ENCODE measurements at places on chromosomes 16 and 17.

GRCh38 chr16:56314244-56314850, 111.0 kb downstream of the AMFR start:
- DNase-seq, result no peak

DNA sequence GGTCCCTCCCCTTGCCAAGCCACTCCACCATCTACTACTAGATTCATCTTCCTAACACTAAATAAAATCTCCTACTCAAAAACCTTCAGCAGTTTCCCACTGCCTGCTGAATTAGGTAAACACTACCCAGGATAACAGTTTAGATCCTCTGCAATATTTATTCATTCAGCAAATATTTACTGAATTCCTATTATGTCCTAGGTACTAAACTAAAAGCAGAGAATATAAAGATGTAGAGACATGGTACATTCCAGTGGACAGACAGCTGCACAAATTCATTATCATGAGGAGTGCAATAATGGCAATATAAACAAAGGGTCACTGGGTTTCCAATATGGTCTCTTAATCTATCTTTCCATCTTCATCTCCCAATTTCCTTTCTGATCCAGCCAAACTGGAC, 30.7 kb upstream of the HOXB13 start:
- DNase-seq, result no peak

GRCh38 chr17:76841776-76842405, 26.3 kb upstream of the MGAT5B start:
- DNase-seq, result no peak

DNA sequence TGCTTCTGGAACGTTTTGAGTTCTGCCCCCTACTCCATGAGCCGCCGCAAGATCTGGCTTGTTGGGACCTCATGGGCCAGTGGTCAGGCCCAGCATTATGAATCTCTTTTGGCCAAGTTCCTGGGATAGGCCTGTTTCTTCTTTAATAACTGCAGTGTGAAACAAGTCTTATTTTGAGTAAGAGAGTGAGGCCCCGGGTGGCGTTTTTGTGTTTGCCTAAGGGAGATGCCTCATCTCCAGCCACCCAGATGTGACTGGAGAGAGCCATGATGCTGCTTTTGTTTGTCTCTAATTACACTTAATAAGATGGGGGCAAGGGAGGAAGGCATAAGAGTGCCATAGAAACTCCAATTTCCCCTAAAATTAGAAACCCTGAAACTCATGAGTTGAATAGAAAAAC, 39.8 kb downstream of the KSR1 start:
- no peak for DNase-seq

DNA sequence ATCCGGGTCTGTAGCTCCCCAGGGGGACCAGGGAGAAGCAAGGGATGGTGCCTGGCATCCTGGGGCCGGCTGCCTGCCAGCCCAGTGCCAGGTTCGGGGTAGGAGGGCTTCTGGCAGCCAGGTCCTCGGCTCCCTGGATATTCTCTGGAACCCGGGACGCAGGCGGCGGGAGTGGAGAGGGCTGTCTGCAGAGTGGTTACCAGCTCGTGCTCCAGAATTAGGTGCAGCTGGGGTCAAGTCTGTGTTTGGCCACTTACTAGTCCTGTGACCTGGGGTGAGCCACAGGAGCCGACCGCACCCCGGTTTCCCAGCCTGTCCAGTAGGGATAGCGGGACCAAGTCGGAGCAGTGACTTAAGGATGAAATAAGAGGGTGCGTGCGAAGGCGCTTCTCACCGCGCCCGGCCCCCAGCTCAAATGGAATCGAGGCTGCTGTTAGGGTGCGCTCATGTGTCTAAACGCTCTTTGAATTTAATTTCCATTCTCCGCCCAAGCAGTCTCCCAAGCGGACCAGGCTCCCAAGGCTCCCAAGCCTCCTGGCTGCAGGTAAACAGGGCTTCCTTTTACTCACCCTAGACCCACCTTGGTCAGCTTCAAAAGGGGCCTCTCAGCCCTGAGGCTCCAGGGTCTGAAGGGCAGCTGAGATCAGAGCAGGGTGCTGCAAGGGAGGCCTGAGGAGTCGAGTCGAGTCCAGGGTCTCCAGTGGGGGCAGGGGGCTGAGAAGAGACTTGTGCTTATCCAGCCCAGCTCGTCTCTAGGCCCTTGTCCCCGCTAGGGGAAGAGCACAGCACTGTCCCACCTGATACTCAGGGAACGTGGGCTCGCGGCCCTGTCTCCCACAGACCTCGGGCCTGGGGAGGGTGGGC, 28.3 kb upstream of the ZNF469 start:
- no peak for DNase-seq

GRCh38 chr17:50469208-50469605, 527 bp upstream of the CHAD start:
- no peak for DNase-seq

GRCh38 chr17:65456368-65457151, 104.9 kb downstream of the AXIN2 start:
- no peak for DNase-seq

- no peak for DNase-seq
Measured at GRCh38 chr17:77392376-77393273, 251.9 kb downstream of the SEC14L1 start.

DNA sequence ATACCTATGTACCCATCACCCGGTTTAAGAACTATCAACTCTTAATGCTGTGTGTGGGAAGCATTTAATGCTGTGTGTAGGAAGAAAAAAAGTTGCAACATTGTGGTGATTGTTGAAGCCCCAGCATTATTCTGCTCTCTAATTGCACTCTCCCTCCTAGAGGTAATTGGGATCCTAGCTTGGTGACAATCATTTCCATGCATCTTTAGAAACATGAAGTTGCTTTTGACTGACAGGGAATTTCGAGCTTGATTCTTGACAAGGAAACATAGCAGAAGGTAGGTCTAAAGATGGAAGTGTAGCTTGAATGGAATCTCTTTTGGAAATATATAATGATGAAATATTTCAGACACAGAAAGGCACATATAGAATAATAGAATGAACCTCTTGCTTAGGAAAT, 27.3 kb downstream of the HEXIM2 start:
- DNase-seq, result no peak

- no peak for DNase-seq
Measured at GRCh38 chr17:81528651-81529436, 667 bp downstream of the FSCN2 start.

GRCh38 chr17:74545843-74546230, at the start of gene CD300C:
Gene CD300C, minus strand, starts transcription at chr17:74546115. Its CDS starts 333 bp downstream, at chr17:74545782.
- DNase-seq, result no peak

DNA sequence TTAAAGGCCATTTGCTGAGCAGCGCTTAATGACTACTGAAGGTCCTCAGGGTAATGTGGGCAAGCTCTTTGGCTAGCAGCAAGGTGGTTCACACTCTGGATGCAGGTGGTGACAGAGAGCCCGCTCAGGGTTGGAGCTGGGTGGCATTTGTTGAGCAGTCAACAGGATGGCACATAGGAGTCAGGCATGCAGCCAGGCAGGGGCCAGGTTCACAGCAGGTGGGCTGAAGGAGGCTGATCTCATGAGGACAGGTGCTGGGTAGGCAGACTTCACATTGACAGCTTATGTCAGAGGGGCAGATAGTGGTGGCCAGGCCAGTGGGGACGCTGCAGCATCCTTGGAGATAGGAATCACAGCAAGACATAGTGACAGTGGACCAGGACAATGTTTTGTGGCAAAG, 4.5 kb downstream of the KRTAP3-1 start:
- no peak for DNase-seq

- no peak for DNase-seq
Measured at GRCh38 chr17:6775871-6776405, at the start of gene FBXO39. Gene FBXO39, plus strand, starts transcription at chr17:6776215. Its CDS starts 3,654 bp downstream, at chr17:6779869.

DNA sequence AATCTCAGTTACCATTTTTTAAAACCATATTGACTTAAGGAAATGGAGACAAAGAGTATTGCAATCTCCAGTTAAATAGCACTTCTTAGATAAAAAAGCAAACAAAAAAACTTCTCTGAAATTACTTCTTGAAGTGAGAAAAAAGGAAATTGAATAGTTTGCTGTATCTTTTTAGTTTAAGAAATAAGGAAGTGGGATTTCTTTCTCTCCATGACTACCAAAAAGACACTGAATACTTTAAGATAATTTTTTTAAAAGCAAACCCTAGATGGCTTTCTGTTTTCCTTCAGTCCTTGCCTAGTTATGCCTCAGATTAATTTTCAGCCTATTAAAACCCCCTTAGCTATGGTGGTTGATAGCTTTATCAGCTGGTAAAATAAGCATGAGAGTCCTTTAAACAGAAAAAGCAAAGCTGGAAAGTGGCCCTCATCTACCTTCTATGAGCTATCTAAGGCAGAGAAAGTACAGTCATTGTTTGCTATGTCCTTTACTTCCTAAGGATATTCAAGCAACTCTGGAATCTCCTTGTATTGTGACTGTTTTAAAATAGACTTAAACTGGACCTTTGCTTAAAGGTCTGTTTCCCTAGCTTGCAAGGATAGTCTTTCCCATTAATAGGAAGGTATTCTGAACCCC, 28.6 kb downstream of the TPPP3 start:
- no peak for DNase-seq

- no peak for DNase-seq
Measured at GRCh38 chr16:4386451-4386805, 14.8 kb downstream of the VASN start.

DNA sequence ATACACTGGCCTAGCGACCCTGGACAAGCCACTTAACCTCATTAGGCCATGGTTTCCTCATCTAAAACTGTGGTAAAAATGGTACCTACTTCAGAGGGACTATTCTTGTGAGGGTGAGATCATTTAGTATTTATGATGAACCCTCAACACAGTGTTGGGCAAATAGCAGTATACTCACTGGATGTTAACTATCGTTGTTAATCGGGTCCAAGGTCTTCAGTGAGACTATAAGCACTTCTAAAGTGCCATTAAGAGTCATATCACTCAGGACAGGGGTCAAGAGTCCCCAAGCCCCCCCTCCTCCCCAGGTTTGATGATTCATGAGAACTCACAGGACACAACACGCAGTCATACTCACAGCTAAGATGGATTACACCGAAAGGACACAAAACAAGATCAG, 11.0 kb downstream of the TK2 start:
- DNase-seq, result no peak

All from activated naive CD4-positive, alpha-beta T cell treated with anti-CD3 and anti-CD28 coated beads, Interleukin-2, amount 50 U/mL, for 16 hours (primary cell).